ENCODE measurements at places on chromosomes 11 and 22.

GRCh38 chr11:134360050-134360835 lies 28.5 kb downstream of the GLB1L2 start:
- peak; percentile 66 for DNase-seq

- DNase-seq = peak; percentile 70
Observed at GRCh38 chr22:31630331-31631329, 31.4 kb downstream of the PISD start.

- DNase-seq = no peak
Observed at GRCh38 chr11:118921121-118921928, 4.4 kb downstream of the BCL9L start.

DNA sequence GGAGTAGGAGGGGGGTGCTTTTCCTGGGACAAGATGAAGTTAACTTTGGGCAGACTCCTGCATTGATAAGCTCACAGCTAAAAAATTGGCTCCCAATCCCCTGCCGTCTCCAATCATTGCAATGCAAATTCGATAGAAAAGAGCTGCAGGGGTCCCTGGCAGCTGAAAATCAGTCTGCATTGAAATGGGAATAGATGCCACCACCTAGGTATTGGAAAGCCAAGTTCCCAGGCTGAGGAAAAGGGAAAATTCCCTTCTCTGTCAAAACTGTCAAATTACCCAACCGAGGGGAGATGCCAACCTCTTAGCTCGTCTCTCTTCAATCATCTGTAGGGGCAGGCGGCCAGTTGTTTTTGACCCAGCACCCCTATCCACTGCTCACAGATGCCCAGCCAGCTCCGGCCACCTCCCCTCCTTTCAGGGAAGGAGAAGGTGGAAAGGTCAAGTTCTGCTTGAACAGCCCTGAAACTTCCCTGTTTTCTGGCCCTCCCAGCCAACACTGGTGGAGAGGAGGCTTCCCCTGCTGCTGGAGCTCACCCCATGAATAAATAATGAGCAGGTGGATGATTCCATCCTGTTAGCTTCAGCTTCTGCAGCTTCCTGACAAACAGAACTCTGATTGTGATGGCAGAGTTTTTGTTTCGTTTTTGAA lies 916.3 kb downstream of the TBC1D22A start:
- DNase-seq = no peak

DNA sequence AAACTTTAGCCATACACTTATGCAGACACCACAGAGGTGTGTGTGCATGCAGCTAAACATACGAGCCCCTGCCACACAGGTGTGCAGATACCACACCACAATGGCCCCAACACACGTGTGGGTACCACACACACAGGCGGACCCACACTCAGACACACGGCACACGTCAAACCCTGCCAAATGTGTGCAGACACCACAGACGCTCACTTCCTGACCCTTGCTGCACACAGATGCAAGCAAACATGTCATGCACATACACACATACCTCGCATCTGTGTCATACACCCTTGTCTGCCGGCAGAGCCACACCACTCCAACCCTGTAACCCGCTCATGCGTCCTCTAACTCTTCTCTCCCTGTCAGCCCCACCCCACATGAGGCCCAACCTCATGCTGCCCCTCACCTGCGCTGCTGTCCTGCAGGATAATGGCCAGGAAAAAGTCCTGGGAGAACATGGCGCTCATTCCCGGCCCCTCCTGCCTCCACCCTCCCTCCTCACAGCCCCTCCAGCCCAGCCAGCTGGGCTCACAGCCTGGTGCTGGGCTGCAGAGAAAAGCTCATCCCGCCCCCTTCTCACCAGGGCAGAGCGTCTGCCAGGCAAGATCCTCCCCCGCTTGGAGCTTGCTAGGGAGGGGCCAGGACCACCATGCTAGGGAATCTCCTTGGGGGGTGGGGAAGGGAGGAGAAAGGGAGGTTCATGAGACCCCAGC lies 14.2 kb downstream of the SMPD1 start:
- DNase-seq = no peak

- peak; percentile 89 for DNase-seq
Observed at GRCh38 chr22:28800308-28801041, at the start of gene XBP1. Gene XBP1, minus strand, starts transcription at chr22:28800569.

- DNase-seq = no peak
Observed at GRCh38 chr22:32222991-32223390, 18.1 kb upstream of the RFPL2 start.

DNA sequence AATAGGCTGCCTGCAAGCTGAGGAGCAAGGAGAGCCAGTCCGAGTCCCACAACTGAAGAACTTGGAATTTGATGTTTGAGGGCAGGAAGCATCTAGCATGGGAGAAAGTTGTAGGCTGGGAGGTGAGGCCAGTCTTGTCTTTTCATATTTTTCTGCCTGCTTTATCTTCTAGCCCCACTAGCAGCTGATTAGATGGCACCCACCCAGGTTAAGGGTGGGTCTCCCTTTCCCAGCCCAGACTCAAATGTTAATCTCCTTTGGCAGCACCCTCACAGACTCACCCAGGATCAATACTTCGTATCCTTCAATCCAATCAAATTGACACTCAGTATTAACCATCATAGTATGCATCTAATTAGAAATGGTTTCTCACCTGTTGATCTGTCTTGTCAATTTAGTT lies 5.0 kb upstream of the COX8A start:
- no peak for DNase-seq

DNA sequence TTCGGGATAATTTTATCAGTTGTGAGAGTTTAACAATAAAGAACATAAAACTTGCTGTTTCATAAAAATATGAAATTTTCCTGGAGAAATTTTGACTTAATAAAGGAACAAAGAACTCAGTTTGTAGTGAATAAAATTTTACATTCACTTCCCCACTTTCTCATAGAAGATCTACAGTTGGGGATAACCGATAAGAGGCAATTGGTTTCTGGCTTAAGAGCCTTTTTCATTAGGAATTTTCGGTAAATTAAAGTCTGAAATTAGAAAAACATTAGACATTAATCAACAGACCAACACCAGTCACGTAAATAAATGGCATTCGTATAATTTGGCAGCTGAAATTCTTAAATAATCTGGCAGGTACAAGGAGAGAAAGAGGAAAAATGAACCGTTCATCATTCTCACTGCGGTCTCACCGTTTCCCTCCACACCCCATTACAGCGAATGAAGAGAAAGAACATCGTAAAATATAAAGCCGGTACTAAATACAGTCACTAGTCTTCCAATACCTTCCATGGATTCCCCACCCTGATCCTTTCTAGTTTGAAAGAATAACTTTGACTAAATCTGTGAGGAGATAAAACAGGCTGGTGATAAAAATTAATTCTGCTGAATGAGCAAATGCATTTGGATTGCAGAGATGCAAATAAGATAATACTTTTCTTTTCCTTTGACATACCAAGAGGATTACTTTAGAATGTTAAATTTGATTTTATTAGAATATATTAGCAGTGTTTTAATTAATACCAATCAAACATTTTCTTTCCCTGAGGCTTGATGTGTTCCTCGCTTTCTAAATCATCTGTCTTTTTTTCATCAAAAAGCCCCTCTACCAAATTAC lies 19.5 kb downstream of the BLID start:
- DNase-seq = no peak

DNA sequence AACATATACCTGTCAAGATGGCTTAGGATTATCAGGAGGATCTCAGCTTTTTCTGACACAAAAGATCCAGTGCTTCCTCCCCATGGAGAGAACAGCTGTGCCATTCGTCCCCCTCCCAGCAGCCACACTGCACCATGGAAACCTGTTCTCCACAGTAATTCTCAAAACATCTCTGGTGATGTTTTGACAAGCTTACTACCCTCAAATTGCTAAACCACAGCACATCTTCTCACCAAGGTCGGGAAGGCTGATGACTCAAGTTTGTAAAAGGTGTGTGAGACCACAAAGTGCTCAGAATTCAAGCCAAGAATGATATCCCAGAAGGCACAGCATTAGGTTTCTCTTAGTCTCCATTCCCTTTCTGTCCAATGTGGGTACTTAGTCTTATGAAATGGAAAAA lies 3.9 kb upstream of the RAB38 start:
- DNase-seq = no peak

- DNase-seq = no peak
Observed at GRCh38 chr11:17263769-17264168, 12.8 kb upstream of the NUCB2 start.

GRCh38 chr11:32779136-32779535 lies 15.3 kb downstream of the CCDC73 start:
- peak; percentile 26 for DNase-seq

DNA sequence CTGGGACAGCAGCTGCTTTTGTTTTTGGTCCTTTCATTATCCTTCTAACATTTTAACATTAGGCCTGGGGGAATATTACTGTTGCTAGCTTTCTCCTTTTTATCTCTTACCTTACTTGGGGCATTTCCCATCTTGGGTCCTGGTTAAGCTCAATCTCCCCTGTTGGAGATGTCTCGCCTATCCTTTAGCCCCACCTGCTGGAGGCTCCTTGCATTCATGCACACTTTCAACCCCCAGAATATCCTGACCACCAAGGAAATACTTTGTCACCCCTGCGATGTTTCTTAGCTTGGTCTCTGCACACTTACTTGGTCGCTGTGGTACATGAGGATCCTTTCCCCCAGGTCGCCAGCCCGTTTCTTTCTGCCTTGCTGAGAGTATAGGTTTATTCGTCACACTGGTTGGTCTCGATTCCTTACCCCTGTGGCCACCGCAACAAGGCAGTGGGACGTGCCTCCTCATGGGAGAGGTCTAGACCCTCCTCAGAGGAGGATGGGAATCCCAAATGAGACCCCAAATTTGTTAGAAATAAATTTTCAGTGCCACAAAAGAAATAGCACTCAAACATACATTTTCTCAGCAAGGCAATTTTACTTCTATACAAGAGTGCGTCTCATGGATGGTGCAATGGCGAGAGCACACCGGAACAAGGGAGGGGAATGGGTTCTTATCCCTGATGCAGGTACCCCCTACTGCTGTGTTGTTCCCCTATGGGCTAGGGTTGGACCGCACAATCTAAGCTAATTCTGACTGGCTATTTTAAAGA lies 5.4 kb upstream of the TXN2 start:
- DNase-seq = no peak

DNA sequence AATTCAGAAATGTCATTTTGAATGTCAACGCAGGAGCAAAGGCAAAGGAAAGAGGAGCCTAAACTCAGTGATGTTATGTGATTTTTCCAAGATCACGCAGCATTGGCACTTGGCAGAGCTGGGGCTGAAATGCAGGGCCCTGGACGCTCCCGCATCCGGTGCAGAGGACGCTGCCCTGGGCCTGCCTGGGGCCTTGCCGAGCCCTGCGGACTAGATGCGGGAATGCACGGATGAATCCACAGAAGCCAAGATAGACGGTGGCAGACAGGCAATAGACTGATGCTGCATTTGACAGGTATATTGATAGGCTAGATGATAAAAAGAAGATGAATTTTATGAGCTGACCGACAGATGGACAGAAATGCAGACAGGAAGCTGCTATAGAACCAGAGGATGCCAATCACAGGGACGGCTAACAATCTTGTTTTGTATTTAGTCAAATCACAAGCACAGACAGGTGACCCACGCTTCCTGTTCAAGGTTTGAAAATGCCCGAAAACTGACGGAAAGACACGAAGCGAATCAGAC lies 696 bp upstream of the MARK2 start:
- no peak for DNase-seq

- DNase-seq = no peak
Observed at GRCh38 chr11:105298630-105299029, 159.1 kb upstream of the CARD18 start.

DNA sequence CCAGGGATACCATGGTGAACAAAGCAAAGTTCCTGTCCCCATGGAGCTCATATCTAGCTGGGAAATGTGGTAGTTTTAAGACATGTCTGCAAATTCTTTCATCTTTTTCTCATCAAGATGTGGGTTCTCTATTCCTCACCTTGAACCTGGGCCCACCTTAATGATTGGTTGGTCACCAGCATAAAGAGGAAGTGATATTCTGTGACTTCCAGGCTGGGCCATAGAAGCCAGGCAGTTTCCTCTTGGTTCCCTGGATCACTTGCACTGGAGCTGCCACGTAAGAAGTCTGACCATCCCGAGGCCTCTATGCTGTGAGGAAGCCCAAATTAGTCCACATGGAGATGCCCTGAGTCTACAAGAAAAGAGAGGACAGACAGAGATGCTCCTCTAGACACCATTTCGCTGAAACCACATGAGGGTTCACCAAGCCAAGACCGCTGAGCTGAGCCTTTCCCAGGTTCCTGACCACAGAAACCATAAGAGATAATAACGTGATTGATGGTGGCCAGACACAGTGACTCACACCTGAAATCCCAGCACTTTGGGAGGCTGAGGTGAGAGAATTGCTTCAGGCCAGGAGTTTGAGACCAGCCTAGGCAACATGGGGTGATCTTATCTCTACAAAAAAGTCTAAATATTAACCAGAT lies 119.5 kb upstream of the ISX start:
- DNase-seq = no peak

DNA sequence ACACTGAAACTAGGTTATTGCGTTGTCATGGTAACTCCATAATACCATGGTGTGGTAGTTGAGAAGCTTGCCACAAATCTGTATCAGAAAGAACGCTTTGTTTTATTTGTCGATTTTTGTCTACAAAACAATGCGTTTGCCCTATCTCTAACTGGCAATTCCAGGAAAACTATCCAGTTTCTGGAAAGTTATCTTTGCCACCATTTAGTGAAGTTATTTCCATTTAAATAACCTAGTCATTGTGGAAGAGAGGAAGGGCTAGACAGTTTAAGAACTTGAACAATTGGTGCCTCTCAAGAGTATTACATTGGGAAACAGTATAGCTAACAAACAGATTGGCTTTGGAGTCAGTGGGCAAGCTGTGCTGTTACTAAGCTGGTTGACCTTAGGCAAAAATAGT lies 7.9 kb downstream of the HSD17B12 start:
- no peak for DNase-seq

GRCh38 chr11:69843529-69843921 lies 24.3 kb upstream of the FGF3 start:
- DNase-seq = no peak

DNA sequence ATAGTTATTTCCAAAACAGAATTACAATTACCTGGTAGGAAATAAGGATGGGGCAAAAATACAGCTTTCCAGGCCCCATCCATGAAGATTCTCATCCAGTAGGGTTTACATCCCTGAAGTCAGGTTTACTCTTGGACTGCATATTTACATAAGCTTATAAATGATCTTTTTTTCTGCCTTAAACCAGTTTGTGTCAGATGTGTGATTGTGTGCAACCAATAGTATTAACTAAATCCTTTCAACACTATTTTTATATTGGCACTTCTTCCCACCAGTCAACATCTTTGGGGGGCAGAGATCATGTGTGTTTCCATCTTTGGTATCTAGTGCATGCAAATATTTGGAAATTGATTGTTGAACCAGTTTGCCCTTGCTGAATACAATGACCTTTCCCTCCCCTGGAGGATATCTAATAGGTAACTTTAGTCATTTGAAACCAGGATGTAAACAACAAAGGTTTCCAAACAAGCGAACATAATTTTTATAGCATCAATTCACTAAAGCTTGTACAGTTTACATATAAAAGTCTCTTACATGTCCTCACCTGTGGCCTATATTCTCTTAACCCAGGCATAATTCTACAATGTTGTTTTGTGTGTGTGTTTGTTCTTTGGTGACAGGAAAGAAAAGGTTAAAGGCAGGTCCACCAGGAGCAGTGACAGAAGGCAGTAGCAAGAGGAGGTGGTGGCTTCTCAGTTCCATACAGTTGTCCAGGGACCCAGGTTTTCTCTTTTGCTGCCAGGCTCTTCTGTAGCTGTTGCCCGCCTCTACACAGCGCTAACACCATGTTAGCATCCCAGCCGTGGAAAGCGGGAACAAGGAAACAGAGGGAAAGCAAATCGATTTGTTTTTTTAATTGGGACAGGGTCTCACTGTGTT lies 1.7 kb upstream of the ME3 start:
- DNase-seq = no peak

GRCh38 chr11:105821781-105822180 lies 200.3 kb downstream of the MSANTD4 start:
- no peak for DNase-seq

All from KG1 (cell line).